ENCODE measurements at places on chromosomes 6 and 20. TPM values are rescaled to one million over a fixed set of nuclear protein-coding genes. Genes with fewer than 3 reads are reported as not detected.

- DNase-seq, result no peak
Measured at GRCh38 chr6:90383196-90383822, 86.7 kb upstream of the BACH2 start.

DNA sequence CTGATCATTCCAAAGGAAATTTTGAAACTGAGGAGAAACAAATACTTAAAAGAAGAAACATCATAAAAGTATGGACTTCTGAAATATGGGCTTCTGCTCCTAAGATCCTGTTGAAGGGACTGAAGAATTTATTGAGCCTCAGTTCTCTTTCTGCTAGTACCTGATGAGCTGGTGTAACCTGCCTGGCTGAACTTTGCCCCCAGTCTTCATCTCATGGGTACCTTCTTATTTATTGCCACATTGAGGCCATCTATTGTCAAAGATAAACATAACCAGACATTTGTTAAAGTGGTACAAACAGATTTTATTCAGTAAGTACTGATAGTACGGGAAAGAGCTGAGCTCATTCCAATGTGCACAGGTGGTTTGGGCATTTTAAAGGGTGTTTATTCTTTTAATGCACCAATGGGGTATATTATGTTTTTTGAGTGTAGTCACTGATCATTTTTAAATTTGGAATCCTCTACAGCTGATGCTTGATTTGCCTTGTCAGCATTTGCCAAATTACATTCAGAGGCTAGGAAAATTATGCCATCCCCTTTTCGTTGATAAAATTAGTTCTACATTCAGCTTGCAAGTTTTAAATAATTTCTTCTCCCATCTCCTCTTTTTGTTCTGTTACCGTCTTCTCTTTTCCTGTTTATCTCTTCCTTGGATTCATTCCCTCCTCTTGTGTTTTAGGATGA, 118.2 kb downstream of the PRIM2 start:
- no peak for DNase-seq

- peak; percentile 88 for DNase-seq
Measured at GRCh38 chr6:131807644-131808459, at the start of gene ENPP1. ENPP1 (plus strand) TSS chr6:131808020; CDS start chr6:131808036, 16 bp downstream.

DNA sequence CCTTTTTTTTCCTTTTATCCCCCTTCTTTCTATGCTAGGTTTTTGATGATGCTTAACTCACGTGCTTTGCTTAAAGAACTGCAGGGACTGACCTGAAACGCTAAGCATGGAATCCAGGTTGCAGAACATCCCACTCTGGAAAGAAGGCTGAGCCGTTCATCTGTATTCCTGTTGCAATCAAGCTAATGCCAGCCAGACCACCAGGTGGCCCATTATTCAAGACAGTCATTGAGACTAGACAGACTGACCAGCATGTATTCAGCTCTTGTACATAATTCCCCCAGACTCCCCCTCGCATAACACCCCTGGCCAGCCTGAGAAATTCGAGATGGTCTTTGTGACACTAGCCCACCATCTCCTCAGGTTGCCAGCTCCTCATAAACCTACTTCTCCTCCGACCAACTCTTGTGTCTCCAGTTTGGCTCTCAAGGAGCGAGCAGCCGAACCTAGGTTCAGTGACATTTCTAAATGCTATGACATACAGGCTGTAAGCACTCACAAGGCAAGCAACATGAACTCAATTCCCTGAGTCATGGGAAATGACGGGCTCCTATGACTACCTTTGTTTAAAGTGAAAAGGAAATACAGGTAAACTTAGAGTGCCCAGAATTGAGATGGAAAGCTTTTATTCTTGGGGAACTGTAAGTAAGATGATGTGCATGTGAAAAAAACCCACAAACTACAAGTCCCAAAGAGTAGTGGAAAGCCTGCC, 309.3 kb upstream of the CDYL start:
- DNase-seq, result no peak

DNA sequence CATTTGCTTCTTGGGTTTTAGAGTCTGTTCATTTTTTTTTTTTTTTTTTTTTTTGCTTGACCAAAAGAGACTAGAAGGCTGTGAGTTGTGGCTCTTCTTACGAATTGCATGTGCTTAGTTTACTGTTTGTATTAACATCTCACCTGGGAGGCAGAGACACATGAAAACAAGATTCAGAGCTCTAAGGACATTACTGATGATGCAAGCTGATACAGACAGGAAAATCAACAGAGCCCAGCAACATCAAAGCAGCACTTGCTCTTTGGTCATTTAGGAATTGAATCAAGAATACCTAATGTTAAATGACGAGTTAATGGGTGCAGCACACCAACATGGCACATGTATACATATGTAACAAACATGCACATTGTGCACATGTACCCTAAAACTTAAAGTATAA, 55.7 kb upstream of the HS3ST5 start:
- DNase-seq, result no peak

DNA sequence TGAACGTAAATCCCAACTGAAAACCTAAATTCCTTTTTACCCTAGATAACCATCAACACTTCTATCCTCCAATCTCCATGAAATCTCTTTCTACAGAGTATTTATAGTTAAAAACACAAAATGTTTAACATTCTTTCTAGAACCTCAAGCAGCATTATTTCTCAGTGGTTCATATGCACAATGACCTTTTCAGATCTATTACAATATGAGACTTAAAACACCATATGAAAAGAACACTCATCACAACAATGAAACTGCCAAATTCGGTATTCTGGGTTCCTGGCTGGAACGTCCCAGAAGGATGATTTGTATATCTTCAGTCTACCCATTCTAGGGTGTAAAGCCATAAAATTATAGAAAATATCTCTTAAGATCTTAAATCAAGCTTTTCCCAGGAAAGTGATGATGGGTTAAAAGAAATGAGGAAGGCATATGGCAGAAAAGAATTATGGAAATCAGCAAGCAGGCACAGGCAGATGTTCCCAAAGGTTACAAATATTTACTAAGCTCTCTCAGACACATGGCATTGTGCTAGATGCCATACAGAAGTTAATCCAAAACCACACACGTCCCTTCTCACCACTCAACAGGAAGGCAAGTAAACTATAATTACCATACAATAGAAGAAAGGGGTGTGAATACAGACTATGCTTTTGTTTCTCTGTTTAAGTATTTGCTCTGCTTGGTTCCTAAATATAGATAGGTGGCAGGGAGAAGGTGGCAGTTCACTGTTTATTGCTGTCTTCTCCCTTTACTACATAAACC, 118.0 kb downstream of the CHD6 start:
- DNase-seq, result no peak

- no peak for DNase-seq
Measured at GRCh38 chr6:138405816-138406413, 1.9 kb downstream of the HEBP2 start.

DNA sequence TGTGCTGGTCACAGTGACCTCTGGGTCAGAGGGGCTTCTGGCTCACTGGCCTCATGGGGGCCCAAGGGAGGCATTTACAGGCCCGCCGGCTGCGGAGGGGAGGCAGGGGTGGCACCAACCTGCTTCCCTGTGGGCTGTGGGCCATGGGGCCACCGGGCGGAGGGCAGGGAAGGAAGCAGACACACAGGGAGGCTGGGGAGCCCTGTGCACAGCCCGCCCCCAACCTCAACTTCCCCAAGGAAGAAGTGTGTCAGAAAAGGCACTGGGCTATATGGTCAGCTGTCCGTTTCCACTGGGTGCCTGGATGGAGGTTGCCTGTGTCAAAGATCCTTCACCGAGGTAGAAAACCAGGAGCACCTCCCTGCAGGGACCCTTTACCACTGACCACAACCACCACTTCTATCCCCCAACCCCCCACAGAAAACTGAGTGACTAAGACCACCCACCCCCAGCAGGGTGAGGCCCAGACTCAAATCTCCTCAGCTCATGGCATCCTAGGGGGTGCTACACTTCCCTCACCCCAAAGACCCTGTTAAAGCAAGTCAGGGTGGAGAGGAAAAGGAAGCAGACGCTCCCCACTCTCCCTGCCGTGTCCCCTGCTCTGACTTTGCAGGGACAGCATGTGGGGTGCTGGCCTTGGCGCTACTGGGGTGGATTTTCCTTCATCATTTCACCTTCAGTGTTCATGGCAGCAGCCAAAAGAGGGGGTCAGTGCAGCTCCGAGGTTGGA, 5.6 kb downstream of the CST3 start:
- DNase-seq, result no peak

DNA sequence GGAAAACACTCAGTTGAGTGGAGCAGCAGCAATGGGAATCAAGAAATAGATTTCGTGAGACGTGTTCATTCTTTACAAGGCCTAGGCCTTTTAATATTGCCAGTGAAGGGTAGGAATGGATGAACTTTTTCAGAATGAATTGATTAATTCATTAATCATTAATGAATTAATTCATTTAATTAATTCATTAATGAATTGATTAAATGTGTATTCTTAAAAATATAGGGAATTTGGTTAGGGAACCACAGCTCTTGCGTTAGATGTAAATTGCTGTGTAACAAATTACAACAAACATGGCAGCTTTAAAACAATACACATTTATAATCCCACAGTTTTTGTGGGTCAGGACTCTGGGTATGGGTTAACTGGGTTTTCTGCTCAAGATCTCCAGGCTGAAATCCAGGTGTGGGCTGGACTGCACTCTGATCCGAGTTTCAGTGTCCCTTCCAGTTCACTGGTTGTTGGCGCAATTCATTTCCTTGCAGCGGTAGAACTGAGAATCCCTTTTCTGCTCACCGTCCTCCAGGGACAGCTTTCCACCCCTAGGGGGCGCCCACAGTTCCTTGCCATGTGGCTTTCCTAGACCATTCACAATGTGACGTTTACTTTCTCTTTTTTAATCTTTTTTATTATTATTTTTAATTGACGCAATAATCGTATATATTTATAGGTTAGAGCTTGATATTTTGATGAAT, 32.8 kb upstream of the BCAS1 start:
- DNase-seq, result peak; percentile 82

GRCh38 chr6:2952557-2953095, 18.7 kb downstream of the SERPINB6 start:
- DNase-seq, result peak; percentile 82

- DNase-seq, result no peak
Measured at GRCh38 chr6:115908906-115909559, 151.7 kb downstream of the FRK start.

- no peak for DNase-seq
Measured at GRCh38 chr20:25720285-25720684, 23.6 kb upstream of the ZNF337 start.

PRND gene
- not detected for polyA plus RNA-seq

LGSN gene
- 0.03 TPM for polyA plus RNA-seq

POFUT1 gene
- polyA plus RNA-seq, result 7.8 TPM

CTAGE9 gene
- polyA plus RNA-seq, result not detected

F13A1 gene
- polyA plus RNA-seq, result 36.8 TPM

PNLDC1 gene
- not detected for polyA plus RNA-seq

OLIG3 gene
- not detected for polyA plus RNA-seq

SIRPD gene
- polyA plus RNA-seq, result not detected

HTR1B gene
- not detected for polyA plus RNA-seq
